ENCODE measurements at places on chromosomes 1 and 21. TPM values are rescaled to one million over a fixed set of nuclear protein-coding genes. Genes with fewer than 3 reads are reported as not detected.
A peak's percentile ranks its signal among the peaks of the same experiment; 100 is the strongest.

Gene RCAN3
- 7.6 TPM for total RNA-seq

Gene NOC2L
- total RNA-seq: 53.1 TPM

Gene CR2
- not detected for total RNA-seq

Gene PRAMEF14
- total RNA-seq: not detected

Gene TEX50
- not detected for total RNA-seq

Gene CYP4Z1
- total RNA-seq: 10.0 TPM

Gene KIRREL1
- 47.1 TPM for total RNA-seq

Gene LINGO4
- total RNA-seq: not detected

Gene CHIT1
- 0.39 TPM for total RNA-seq

Gene RORC
- total RNA-seq: 0.21 TPM

DNA sequence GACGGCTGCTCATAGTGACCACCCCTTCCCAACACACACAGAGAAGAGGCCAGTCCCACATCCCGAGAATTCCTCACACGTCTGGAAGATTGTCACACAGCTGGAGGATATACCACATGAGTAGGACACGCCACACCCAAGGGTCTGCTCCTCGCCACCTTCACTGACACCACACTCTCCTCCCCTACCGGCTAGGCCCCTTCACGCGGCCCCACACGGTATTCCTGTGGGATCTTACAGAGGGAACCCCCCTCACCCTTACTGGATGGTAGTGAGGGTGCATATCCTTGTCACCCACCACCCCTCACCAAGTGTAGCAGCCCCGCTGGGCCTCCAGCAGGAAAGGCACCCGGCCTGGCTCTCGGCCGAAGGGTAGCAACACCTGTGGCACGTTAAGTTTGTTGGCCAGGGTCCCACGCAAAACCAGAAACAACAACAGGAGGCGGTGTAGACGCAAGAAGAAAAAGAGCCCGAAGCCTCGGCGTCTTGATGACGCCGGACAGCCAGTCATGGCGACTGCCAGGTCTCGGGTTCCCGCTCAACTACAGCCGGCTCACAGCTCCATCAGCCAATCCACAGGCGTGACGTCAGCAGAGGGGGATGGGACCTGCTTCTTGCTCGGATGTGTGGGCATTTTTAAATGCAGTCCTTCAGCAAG lies at the start of gene NUP210L:
Gene NUP210L (minus strand): TSS at position 540 of the 658 bp plus-strand sequence.
- H3K4me3 ChIP-seq: no peak within 1 kb of the TSS
- H3K4me1 ChIP-seq: no peaks in the 10 kb centered on the region
- no peaks in the 10 kb centered on the region for H3K27me3 ChIP-seq
- peak; percentile 44 for DNase-seq
- peak within 1 kb of the TSS; percentile 82 for H3K27ac ChIP-seq

- DNase-seq: no peak
- no peaks in the 10 kb centered on the region for H3K4me1 ChIP-seq
- no peak overlapping the region for H3K27ac ChIP-seq
- no peaks in the 10 kb centered on the region for H3K36me3 ChIP-seq
- H3K27me3 ChIP-seq: no peaks in the 10 kb centered on the region
- H3K4me3 ChIP-seq: no peak overlapping the region
Observed at GRCh38 chr1:152745289-152745704, 12.5 kb upstream of the KPRP start.

DNA sequence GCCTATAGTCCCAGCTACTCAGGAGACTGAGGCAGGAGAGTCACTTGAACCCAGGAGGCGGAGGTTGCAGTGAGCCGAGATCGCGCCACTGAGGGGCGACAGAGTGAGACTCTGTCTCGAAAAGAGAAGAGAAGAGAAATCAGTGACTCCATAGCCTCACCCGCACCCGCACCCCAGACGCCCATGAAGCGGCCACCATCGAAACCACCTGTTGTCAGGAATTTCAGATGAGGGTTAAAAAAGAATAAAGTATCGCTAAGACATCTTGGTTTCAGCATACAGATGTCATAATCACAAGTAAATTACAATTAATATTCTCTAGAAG lies 47.4 kb downstream of the NPHP4 start:
- no peaks in the 10 kb centered on the region for H3K4me1 ChIP-seq
- no peaks in the 10 kb centered on the region for H3K36me3 ChIP-seq
- H3K4me3 ChIP-seq: no peak overlapping the region
- no peak for DNase-seq
- no peaks in the 10 kb centered on the region for H3K27me3 ChIP-seq

DNA sequence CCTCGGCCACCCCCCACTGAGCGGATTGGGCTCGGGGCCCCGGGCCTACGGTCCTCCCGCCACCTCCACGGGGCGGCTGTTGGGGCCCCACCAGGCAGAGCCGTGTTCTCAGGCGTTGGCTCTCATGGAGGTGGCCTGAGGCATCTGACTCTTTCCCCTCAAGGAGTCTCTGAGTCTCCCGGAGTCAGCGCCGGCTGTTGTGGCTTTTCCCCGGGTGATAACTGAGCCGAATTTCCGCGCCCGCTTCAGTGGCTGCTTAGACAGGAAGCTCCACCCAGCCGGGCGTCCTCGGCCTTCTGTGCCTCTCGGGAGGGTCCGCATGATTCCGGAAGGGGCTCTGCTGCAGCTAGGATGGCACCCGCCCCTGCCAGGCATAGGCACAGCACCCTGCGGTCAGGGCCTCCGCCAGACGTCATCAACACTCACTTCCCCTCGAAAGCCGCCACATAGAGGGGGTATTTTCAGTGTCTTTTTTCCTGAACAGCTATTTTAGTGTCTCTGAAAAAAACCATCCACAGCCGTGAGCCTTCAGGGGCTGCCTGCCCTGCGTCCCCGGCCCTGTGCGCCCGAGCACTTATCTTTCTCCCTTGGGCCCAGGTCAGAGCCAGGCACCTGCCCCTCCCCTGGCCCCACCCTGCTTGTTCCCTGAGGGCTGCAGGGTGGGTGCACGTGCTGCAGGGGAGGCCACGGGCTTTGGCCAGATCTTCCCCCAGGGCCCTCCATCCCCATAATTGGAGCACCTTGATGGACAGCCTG lies 72.9 kb downstream of the SKI start:
- H3K27ac ChIP-seq: no peak overlapping the region
- peaks cover 36% of the 10 kb centered on the region for H3K36me3 ChIP-seq
- H3K4me1 ChIP-seq: peaks cover 53% of the 10 kb centered on the region
- DNase-seq: peak; percentile 82

GRCh38 chr1:192266645-192267044 lies 50.1 kb upstream of the RGS21 start:
- no peaks in the 10 kb centered on the region for H3K36me3 ChIP-seq
- no peak for DNase-seq
- no peaks in the 10 kb centered on the region for H3K4me1 ChIP-seq
- no peak overlapping the region for H3K4me3 ChIP-seq
- no peaks in the 10 kb centered on the region for H3K27me3 ChIP-seq

- H3K27ac ChIP-seq: no peak overlapping the region
- no peaks in the 10 kb centered on the region for H3K27me3 ChIP-seq
- no peaks in the 10 kb centered on the region for H3K4me1 ChIP-seq
- H3K36me3 ChIP-seq: no peaks in the 10 kb centered on the region
Observed at GRCh38 chr1:193762236-193762635, 575.8 kb upstream of the B3GALT2 start.

GRCh38 chr1:64472040-64472376 lies 2.1 kb downstream of the CACHD1 start:
- H3K36me3 ChIP-seq: no peaks in the 10 kb centered on the region
- no peak overlapping the region for H3K4me3 ChIP-seq
- H3K27ac ChIP-seq: peak overlapping the region; percentile 82

- no peak overlapping the region for H3K4me3 ChIP-seq
- no peaks in the 10 kb centered on the region for H3K36me3 ChIP-seq
- no peak overlapping the region for H3K27ac ChIP-seq
- H3K27me3 ChIP-seq: no peaks in the 10 kb centered on the region
- no peaks in the 10 kb centered on the region for H3K4me1 ChIP-seq
- DNase-seq: no peak
Observed at GRCh38 chr1:221604948-221605347, 136.9 kb downstream of the DUSP10 start.

- no peak overlapping the region for H3K27ac ChIP-seq
- H3K4me1 ChIP-seq: no peaks in the 10 kb centered on the region
- H3K27me3 ChIP-seq: no peaks in the 10 kb centered on the region
- DNase-seq: no peak
Observed at GRCh38 chr1:160630523-160631451, 16.1 kb downstream of the SLAMF1 start.

GRCh38 chr1:31483012-31483946 lies 70.3 kb downstream of the SERINC2 start:
- no peak overlapping the region for H3K4me3 ChIP-seq
- H3K27ac ChIP-seq: peak overlapping the region; percentile 71
- no peaks in the 10 kb centered on the region for H3K27me3 ChIP-seq
- peak; percentile 75 for DNase-seq

DNA sequence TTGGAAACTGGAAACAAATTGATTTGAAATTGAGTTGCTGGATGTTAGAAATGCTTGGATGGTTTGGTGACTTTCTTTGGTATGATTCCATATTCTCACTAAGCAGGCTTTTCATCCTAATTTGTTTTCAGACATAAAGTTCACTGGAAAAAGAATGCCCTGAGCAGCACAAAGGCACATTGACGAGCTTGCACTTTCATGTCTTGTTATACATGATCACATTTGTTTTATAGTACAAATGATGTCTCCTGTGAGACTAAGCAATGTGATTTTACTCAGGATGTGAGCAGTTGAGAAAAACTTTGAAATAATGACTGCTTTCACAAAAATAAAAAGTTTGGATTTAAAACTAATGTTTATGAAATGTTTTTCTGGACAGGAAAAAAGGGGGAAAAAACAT lies 63.6 kb downstream of the KCNT2 start:
- no peak overlapping the region for H3K27ac ChIP-seq
- no peaks in the 10 kb centered on the region for H3K27me3 ChIP-seq
- no peaks in the 10 kb centered on the region for H3K4me1 ChIP-seq
- H3K36me3 ChIP-seq: no peaks in the 10 kb centered on the region

GRCh38 chr1:27071049-27071416 lies 58.4 kb upstream of the TENT5B start:
- H3K36me3 ChIP-seq: no peaks in the 10 kb centered on the region
- no peak overlapping the region for H3K27ac ChIP-seq
- DNase-seq: no peak
- H3K4me1 ChIP-seq: no peaks in the 10 kb centered on the region
- H3K4me3 ChIP-seq: no peak overlapping the region

All from tibial nerve (tissue), 4 donors.